ENCODE measurements at places on chromosomes 3 and 15. TPM values are rescaled to one million over a fixed set of nuclear protein-coding genes. Genes with fewer than 3 reads are reported as not detected.

Gene TMC3
- total RNA-seq = 0.22 TPM

DNA sequence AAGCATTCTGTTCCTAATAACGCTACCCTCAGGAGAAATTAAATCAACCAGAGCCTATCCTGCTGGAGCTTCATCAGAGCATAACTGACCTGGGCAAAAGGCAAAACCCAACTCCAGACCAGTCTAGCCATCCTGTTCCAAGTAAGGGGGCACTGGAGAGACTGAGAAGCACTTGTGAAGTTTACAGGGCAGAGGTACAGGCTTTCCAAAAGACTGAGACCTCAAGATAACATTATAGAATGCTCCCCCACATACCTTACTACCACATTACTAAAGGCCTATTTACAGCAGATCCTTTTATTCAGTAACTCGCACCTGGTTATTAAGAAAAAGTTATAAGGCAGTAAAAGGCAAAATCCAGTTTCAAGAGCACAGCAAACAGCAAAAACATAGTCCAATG is 35.5 kb downstream of the RFX7 start:
- H3K27ac ChIP-seq = peak overlapping the region; percentile 47
- H3K4me1 ChIP-seq = peaks cover 22% of the 10 kb centered on the region
- H3K4me3 ChIP-seq = no peak overlapping the region
- no peaks in the 10 kb centered on the region for H3K36me3 ChIP-seq

Gene ARHGEF26
- 1.7 TPM for total RNA-seq

Gene ROBO2
- total RNA-seq = 1.5 TPM

DNA sequence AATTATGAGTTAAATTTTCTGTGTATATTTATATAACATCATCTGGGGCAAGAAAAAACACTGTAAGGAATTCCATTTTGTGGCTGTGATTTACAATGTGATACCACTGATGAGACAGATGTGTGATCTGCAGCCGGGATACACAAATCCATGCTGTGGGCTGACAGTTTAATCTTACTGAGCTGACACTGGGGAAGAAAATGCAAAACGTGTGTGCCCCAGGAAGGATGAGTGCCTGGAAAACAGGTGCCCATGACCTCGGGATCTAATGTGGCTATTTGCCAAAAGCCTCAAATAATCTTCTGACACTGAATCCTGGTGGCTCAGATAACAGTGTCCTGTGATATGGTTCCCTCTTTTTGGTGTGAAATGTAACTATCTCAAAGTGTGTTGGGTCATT is 10.5 kb downstream of the MYRIP start:
- H3K4me3 ChIP-seq = no peak overlapping the region
- no peaks in the 10 kb centered on the region for H3K36me3 ChIP-seq
- H3K27ac ChIP-seq = no peak overlapping the region
- no peaks in the 10 kb centered on the region for H3K27me3 ChIP-seq

DNA sequence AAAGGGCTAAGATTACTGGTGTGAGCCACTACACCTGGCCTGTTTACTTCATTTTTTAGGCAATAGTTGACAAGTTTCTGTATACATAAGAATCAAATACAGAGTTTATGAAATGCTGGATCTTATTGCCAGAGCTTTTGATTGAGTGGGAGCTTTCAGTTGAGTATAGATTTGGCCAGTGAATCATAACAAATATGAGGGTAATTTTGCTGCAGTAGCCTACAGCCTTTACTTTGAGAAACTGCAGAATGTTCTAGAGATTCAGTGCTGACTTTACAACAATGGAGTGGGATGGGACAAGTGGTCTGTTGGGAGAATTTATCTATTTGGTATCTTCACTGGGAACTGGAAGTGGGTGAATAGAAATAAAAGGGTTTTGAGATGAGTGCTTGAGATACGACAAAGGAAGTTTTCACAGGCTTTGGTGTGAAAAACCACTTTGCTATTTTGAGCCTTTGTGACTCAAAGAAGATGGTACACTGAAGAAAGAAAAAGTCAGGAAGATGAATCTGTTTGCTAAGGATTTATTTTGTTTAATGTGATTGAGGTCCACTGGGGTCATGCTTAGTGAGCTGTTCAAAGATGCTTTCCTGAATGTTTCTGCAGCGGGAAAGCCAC is 227.8 kb downstream of the UBE2E2 start:
- no peak overlapping the region for H3K27ac ChIP-seq
- H3K27me3 ChIP-seq = no peaks in the 10 kb centered on the region
- DNase-seq = no peak

DNA sequence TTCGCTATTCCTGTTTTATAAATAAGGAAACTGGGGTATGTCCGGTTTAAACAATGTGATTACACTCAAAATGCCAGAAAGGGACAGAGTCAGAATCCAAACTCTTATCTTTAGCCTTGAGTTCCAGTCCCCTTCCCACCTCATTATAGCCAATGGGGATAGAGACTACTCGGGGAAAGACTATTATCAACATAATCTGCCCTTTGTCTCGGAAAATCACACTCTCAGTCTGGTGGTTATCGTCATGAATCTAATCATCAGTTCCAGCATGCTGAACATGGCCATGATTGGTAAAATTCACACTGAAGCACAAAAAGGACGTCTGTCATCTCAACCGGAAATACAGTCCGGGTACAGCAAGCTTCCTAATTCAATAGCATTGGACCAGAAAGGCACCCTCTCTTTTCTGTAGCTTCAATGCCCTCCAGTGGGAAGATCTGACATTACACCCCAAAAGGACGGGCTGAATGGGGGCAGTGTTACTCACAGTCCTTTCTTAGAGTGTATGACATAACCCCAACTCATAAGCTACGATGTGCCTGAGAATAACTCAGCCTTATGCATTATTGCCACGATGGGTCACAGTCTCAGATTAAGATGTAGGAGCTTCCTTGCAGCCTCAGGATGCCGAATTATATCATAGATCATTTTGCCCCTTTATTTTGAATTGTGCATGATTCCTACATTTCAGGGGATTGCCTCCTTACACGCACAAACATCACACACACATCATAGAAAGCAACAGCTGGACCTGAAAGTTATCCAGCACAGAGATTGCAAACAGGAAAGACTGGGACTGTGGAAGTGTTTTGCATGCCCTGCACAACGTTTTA is 390.4 kb upstream of the LMCD1 start:
- H3K27me3 ChIP-seq = no peaks in the 10 kb centered on the region
- no peaks in the 10 kb centered on the region for H3K36me3 ChIP-seq
- H3K4me1 ChIP-seq = no peaks in the 10 kb centered on the region
- H3K27ac ChIP-seq = no peak overlapping the region
- DNase-seq = peak; percentile 62

Gene CLEC3B
- not detected for total RNA-seq

DNA sequence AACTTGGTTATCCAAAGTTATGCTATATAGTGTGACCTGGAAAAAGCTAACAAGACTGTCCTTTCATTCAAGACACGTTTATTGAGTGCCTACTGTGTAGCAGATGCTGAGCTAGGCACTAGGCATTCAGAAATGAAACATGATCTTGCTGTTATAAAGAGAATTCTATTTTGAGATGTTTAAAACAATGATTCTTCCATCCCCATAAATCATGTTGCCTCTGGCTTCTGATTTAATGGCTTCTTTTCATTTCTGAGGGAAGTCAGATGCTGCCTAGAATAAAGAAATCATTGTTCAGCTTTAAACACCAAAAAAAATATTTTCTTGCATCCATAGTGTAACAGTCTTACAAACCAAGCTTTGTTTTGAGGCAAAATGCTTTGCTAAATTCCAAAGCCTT is 620.9 kb upstream of the UBE2E2 start:
- no peaks in the 10 kb centered on the region for H3K36me3 ChIP-seq
- no peak overlapping the region for H3K4me3 ChIP-seq
- no peak for DNase-seq
- peaks cover 13% of the 10 kb centered on the region for H3K4me1 ChIP-seq
- no peaks in the 10 kb centered on the region for H3K27me3 ChIP-seq

Gene OCA2
- 2.4 TPM for total RNA-seq

Gene PRSS50
- not detected for total RNA-seq

Gene CTXN2
- not detected for total RNA-seq

- H3K27ac ChIP-seq = no peak overlapping the region
- no peak for DNase-seq
- no peaks in the 10 kb centered on the region for H3K4me1 ChIP-seq
- H3K36me3 ChIP-seq = no peaks in the 10 kb centered on the region
These were observed 16.7 kb upstream of the EHD4 start for GRCh38 chr15:41988896-41989572.

- no peak overlapping the region for H3K27ac ChIP-seq
- no peaks in the 10 kb centered on the region for H3K27me3 ChIP-seq
- DNase-seq = peak; percentile 62
- no peaks in the 10 kb centered on the region for H3K36me3 ChIP-seq
- no peak overlapping the region for H3K4me3 ChIP-seq
These were observed 267.1 kb upstream of the TPRG1 start for GRCh38 chr3:188904670-188905069.

GRCh38 chr3:185552358-185552877 is at the start of gene LIPH:
Gene LIPH (minus strand): TSS chr3:185552588. CDS start chr3:185552471, 117 bp downstream.
- no peaks in the 10 kb centered on the region for H3K36me3 ChIP-seq

Data from astrocyte (in vitro differentiated cells and primary cell).